ENCODE measurements at places on chromosomes 4 and X.

GRCh38 chr4:96955226-96955625 is 1115.3 kb downstream of the PDHA2 start:
- H3K4me3 ChIP-seq = no peak overlapping the region
- H3K4me1 ChIP-seq = no peaks in the 10 kb centered on the region
- no peak for DNase-seq
- H3K27ac ChIP-seq = no peak overlapping the region
- no peaks in the 10 kb centered on the region for H3K36me3 ChIP-seq

GRCh38 chr4:70405765-70406164 is 8.0 kb downstream of the OPRPN start:
- H3K27me3 ChIP-seq = peaks cover 6% of the 10 kb centered on the region
- H3K27ac ChIP-seq = no peak overlapping the region
- H3K36me3 ChIP-seq = no peaks in the 10 kb centered on the region
- DNase-seq = no peak
- H3K4me3 ChIP-seq = no peak overlapping the region
- H3K4me1 ChIP-seq = no peaks in the 10 kb centered on the region

GRCh38 chr4:88443486-88443885 is 13.4 kb upstream of the HERC5 start:
- no peak overlapping the region for H3K4me3 ChIP-seq
- no peak for DNase-seq
- H3K27ac ChIP-seq = no peak overlapping the region
- no peaks in the 10 kb centered on the region for H3K27me3 ChIP-seq
- no peaks in the 10 kb centered on the region for H3K4me1 ChIP-seq
- H3K36me3 ChIP-seq = peaks cover 8% of the 10 kb centered on the region

DNA sequence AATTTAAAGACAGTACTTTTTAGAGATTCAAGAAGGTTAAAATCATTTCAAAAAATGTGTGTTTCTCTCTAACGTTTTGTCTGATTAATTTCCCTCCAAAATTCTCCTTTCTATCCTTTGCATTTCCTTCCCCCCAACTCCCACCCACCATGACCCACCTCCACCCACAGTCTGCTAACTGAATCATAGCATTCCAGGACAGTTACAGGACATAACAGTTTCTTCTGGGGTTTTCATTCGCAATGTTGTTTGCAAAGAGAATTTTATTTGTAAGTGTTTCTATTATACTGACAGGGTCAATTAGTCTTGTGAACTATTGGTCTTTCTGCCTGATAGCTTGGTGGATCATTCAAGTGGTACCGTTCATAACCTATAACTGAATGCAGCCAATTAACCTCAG is 53.7 kb downstream of the ANAPC10 start:
- DNase-seq = no peak
- peaks cover 16% of the 10 kb centered on the region for H3K4me1 ChIP-seq
- H3K27ac ChIP-seq = no peak overlapping the region
- H3K4me3 ChIP-seq = no peak overlapping the region

GRCh38 chr4:148015468-148015867 is 283.6 kb downstream of the ARHGAP10 start:
- H3K36me3 ChIP-seq = no peaks in the 10 kb centered on the region
- no peaks in the 10 kb centered on the region for H3K27me3 ChIP-seq
- no peaks in the 10 kb centered on the region for H3K4me1 ChIP-seq
- no peak overlapping the region for H3K27ac ChIP-seq
- no peak overlapping the region for H3K4me3 ChIP-seq

- H3K27ac ChIP-seq = no peak overlapping the region
- no peak overlapping the region for H3K4me3 ChIP-seq
- peaks cover 15% of the 10 kb centered on the region for H3K4me1 ChIP-seq
- DNase-seq = no peak
- no peaks in the 10 kb centered on the region for H3K36me3 ChIP-seq
- H3K27me3 ChIP-seq = peaks cover 33% of the 10 kb centered on the region
Observed at GRCh38 chr4:5863461-5864113, 29.3 kb downstream of the CRMP1 start.

- H3K4me1 ChIP-seq = peaks cover 25% of the 10 kb centered on the region
- H3K36me3 ChIP-seq = peaks cover 27% of the 10 kb centered on the region
- DNase-seq = no peak
- H3K27ac ChIP-seq = no peak overlapping the region
- no peaks in the 10 kb centered on the region for H3K27me3 ChIP-seq
- no peak overlapping the region for H3K4me3 ChIP-seq
Observed at GRCh38 chr4:109574931-109575804, 15.1 kb downstream of the MCUB start.

- no peak overlapping the region for H3K4me3 ChIP-seq
- no peak overlapping the region for H3K27ac ChIP-seq
- no peak for DNase-seq
- no peaks in the 10 kb centered on the region for H3K27me3 ChIP-seq
- H3K36me3 ChIP-seq = no peaks in the 10 kb centered on the region
Observed at GRCh38 chrX:42269186-42269585, 345.8 kb upstream of the CASK start.

- no peak overlapping the region for H3K27ac ChIP-seq
- H3K36me3 ChIP-seq = no peaks in the 10 kb centered on the region
- no peak for DNase-seq
Observed at GRCh38 chr4:16530688-16531635, 304.7 kb upstream of the TAPT1 start.

GRCh38 chrX:21438792-21439191 is 64.6 kb downstream of the CNKSR2 start:
- DNase-seq = no peak
- no peaks in the 10 kb centered on the region for H3K27me3 ChIP-seq
- H3K27ac ChIP-seq = peak overlapping the region; percentile 52
- H3K4me1 ChIP-seq = peaks cover 2% of the 10 kb centered on the region
- peak overlapping the region; percentile 70 for H3K4me3 ChIP-seq

- no peaks in the 10 kb centered on the region for H3K36me3 ChIP-seq
- no peaks in the 10 kb centered on the region for H3K27me3 ChIP-seq
- H3K4me1 ChIP-seq = no peaks in the 10 kb centered on the region
- H3K4me3 ChIP-seq = no peak overlapping the region
- no peak for DNase-seq
Observed at GRCh38 chr4:27233531-27233930, 372.9 kb downstream of the STIM2 start.

DNA sequence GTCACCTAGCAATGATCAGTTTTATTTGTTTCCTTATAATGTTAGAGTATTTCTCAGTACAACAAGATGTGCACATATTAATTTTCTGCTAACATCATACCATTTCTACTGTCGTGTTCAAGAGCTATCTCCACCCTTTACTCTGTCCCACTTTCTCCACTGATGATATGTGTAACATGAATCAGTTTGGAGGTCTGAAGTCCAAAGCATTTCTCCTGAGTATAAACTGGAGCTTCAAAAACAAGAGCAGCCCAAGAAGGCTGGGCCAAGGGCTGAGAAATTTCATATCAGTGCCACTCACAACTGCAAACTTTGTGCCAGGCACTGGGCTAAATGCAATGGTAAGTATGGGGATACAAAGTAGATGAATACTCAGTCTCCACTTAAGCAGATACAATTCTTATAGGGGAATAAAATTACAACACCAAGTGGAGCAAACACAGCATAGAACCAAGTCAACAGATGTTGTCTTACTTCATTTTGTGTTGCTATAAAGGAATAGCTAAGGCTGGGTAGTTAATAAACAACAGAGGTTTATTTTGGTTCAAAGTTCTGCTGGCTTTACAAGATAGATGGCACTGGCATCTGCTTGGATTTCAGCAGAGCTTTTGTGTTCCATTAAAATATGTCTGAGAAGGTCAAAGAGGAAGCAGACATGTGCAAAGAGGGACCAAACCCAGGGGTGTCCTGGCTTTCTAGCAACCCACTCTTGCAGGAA is 44.2 kb downstream of the AMELX start:
- H3K4me1 ChIP-seq = peaks cover 30% of the 10 kb centered on the region
- no peak for DNase-seq
- no peaks in the 10 kb centered on the region for H3K36me3 ChIP-seq
- no peaks in the 10 kb centered on the region for H3K27me3 ChIP-seq
- H3K27ac ChIP-seq = no peak overlapping the region

GRCh38 chr4:105455182-105455581 is 18.7 kb downstream of the PPA2 start:
- H3K27me3 ChIP-seq = no peaks in the 10 kb centered on the region
- DNase-seq = no peak
- H3K4me3 ChIP-seq = no peak overlapping the region
- H3K36me3 ChIP-seq = peaks cover 51% of the 10 kb centered on the region
- H3K4me1 ChIP-seq = peaks cover 20% of the 10 kb centered on the region

DNA sequence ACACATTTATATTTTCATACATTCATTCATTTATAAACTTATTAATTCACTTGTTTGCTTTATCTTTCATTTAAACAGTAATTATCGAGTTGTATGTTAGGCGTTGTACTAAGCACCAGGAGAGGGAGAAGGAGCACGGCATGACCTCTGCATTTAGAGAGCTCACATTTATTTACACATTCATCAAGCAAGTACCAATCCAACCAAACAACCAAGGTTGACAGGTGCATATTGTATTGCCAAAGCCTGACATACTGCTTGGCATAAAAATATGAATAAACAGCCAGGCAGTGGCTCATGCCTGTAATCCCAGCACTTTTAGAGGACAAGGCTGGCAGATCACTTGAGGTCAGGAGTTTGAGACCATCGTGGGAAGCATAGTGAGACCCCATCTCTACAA is 37.0 kb upstream of the CLNK start:
- H3K36me3 ChIP-seq = peaks cover 5% of the 10 kb centered on the region
- DNase-seq = no peak
- H3K27me3 ChIP-seq = no peaks in the 10 kb centered on the region
- no peak overlapping the region for H3K4me3 ChIP-seq

- no peaks in the 10 kb centered on the region for H3K4me1 ChIP-seq
- H3K27me3 ChIP-seq = no peaks in the 10 kb centered on the region
- H3K4me3 ChIP-seq = no peak overlapping the region
- no peak for DNase-seq
- H3K27ac ChIP-seq = no peak overlapping the region
- no peaks in the 10 kb centered on the region for H3K36me3 ChIP-seq
Observed at GRCh38 chr4:54897590-54897989, 227.8 kb downstream of the KDR start.

DNA sequence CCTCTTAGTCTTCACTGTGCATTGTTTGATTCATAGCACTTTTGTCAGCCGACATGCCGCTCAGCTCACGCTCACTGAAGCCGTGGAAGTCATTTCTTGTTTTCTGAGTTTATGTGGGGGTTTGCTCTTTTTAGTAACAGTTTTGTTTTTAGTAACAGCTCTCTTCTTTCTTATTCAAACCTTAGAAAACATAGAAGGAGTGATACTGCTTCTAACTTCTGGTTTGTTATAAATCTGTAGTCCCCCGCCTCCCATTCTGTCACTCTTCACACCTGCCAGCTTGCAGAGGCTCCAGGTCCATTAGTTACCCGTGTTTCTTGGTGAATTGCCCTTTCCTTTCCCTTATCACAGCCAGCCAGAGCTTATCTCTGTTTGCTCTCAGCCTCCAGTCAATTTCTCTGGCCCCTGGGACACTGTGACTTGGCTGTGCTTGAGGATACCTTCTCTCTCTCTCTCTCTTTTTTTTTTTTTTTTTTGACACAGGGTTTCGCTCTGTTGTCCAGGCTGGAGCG is 50.5 kb downstream of the GRK4 start:
- no peak for DNase-seq
- H3K36me3 ChIP-seq = no peaks in the 10 kb centered on the region
- H3K4me1 ChIP-seq = peaks cover 7% of the 10 kb centered on the region
- H3K4me3 ChIP-seq = no peak overlapping the region
- no peak overlapping the region for H3K27ac ChIP-seq

DNA sequence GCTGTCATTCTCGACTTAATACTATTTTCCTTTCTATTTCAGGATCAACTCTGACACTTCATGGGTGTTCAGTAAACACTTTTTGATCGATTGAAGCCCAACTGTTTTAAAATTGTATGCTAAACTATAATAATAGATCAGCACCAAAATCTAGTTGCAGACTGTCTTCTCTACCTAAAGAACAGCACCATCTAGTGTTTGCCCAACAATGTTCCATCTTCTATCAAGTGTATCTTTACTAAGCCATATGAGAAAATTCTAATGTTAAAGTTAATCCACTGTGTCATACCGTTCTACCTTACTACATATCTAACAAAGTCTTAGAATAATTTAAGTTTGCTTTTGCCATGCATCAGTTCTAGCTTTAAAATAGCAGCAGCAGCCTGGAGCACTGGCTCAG is 113.0 kb upstream of the PRDX4 start:
- peaks cover 9% of the 10 kb centered on the region for H3K27me3 ChIP-seq
- H3K36me3 ChIP-seq = no peaks in the 10 kb centered on the region
- DNase-seq = no peak
- no peak overlapping the region for H3K27ac ChIP-seq
- no peak overlapping the region for H3K4me3 ChIP-seq

- H3K4me3 ChIP-seq = no peak overlapping the region
- no peak overlapping the region for H3K27ac ChIP-seq
- no peaks in the 10 kb centered on the region for H3K36me3 ChIP-seq
- DNase-seq = no peak
- no peaks in the 10 kb centered on the region for H3K4me1 ChIP-seq
- peaks cover 14% of the 10 kb centered on the region for H3K27me3 ChIP-seq
Observed at GRCh38 chrX:103666202-103667107, 20.0 kb downstream of the MORF4L2 start.

DNA sequence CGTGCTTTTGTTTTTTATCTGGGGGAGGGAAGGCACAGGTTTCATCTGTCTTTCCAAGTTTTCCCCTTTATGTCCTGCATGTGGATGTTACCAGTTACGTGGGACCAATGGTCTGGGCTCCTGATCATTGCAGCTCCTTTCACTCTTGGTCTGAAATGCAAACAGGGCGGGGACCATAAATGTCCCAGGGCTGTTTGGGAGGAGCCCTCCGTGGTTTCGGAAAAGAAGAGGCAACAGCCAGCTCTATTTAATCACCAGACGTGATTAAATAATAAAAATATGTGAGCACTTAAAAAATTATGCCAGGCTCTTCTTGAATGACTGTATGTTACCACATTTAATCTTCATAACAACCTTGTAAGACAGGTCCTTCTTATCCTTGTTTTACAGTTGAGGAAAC is 30.8 kb upstream of the C1GALT1C1 start:
- no peak overlapping the region for H3K4me3 ChIP-seq
- no peak overlapping the region for H3K27ac ChIP-seq

GRCh38 chrX:71181910-71182799 is 37.5 kb downstream of the NLGN3 start:
- H3K36me3 ChIP-seq = peaks cover 7% of the 10 kb centered on the region
- H3K27ac ChIP-seq = peak overlapping the region; percentile 97
- peaks cover 1% of the 10 kb centered on the region for H3K4me1 ChIP-seq
- H3K27me3 ChIP-seq = no peaks in the 10 kb centered on the region
- H3K4me3 ChIP-seq = peak overlapping the region; percentile 90

DNA sequence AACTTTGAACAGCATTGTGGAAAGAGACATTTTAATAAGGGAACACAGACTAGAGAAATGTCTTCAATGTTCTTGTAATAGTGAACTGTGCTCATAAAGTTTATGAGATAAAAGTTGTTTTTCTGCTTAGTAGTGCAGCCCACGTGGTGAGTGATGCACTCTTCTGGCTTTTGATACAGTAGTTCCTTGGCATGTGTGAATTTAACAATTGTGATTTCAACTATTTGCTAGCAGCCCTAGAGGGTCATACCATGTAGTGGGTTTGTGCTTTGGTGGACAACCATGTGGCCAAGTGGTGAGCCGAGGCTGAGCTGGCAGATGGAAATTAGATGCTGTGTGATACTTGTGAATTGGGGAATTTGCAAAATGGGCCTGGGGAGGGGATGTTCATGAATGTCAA is 116.2 kb upstream of the SLC4A4 start:
- H3K36me3 ChIP-seq = no peaks in the 10 kb centered on the region
- H3K27me3 ChIP-seq = no peaks in the 10 kb centered on the region
- no peaks in the 10 kb centered on the region for H3K4me1 ChIP-seq
- no peak overlapping the region for H3K27ac ChIP-seq

GRCh38 chr4:7915875-7916242 is 23.8 kb downstream of the AFAP1 start:
- H3K4me1 ChIP-seq = no peaks in the 10 kb centered on the region
- no peak for DNase-seq
- H3K27me3 ChIP-seq = peaks cover 38% of the 10 kb centered on the region
- no peak overlapping the region for H3K4me3 ChIP-seq
- no peaks in the 10 kb centered on the region for H3K36me3 ChIP-seq

Measured in stimulated activated naive B cell treated with anti-CD40 and anti-IgM and Interleukin-4, amounts not matched to agents 10 μg/mL and 1 μg/mL and 100 μg/mL, for 72 hours (primary cell).